ENCODE measurements at places on chromosomes 16 and 17. TPM values are rescaled to one million over a fixed set of nuclear protein-coding genes. Genes with fewer than 3 reads are reported as not detected.

GRCh38 chr16:84917492-84917891 is 93.8 kb downstream of the ZDHHC7 start:
- no peak for DNase-seq

GRCh38 chr16:58032710-58033293 is 7.2 kb downstream of the MMP15 start:
- DNase-seq, result no peak

- no peak for DNase-seq
These were observed 4.2 kb downstream of the DPH1 start for GRCh38 chr17:2034157-2034556.

DNA sequence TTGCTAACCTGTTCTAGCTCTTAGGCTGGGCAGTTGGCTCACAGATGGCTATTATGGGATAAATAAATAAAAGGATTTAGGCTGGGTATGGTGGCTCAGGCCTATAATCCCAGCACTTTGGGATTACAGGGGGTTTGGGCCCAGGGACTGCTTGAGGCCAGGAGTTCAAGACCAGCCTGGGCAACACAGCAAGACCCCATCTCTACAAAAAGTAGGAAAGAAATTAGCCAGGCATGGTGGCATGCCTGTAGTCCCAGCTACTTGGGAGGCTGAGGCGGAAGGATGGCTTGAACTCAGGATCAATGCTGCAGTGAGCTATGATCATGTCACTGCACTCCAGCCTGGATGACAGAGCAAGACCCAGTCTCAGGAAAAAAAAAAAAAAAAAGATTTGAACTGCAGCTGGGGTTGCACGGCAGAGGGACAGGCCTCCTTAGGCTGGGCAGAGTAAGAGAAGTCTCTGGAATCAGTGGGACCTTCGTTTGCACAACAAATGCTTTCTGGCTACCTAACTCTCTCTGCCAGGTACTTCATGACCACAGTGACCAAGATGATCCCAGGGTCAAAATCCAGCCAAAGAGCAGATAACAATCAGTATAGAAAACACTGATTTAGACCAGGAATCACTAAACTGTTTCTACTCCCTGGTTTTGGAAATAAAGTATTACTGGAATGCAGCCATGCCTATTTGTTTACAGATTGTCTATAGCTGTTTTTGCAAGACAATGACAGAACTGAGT is 6.8 kb downstream of the RUSF1 start:
- no peak for DNase-seq

GRCh38 chr16:15765880-15766279 is 90.9 kb downstream of the MYH11 start:
- peak; percentile 36 for DNase-seq

DNA sequence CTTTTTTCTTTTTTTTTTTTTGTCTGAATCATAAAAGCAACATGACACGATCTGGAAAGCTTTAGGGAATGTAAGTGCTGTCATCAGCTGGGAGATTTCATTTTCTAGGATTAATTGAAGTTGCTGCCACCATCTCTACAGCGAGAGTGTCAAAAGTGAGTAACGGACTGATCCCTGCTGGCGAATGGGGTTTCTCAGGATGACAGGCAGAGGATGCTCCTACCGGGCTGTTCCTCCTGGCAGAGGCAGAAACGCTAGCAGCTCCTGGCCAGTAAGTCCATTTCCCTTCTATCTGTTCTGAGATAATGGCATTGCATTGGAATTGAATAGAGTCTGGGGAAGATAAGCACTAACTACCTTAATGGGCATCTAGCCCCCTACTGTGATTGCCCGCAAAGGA is 80.5 kb upstream of the KIFC3 start:
- no peak for DNase-seq

DNA sequence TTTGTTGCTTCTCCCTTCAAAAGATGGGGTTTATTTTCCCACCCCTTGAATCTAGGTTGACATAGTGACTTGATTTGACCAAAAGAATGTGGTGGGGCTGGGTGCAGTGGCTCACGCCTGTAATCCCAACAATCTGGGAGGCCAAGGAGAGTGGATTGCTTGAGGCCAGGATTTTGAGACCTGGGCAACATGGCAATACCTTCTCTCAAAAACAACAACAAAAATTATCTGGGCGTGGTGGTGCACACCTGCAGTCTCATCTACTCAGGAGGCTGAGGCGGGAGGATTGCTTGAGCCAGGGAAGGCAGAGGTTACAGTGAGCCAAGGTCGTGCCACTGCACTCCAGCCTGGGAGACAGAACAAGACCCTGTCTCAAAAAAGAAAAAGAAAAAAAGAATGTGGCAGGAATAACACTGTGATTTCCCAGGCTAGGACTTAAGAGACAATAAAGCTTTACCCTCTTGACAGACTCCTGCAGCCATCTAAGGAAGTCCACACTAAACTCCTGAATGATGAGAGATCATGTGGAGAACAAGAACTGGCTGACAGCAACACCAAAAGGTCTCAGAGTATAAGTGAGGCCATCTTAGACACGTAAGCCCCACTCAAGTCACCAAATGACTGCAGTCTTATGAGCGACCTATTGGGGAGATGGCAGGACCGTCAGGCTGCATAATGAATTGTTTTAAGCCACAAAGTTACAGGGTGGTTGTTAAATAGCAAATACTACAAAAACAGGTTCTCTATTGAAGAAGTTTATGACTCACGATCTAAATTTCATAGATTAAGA is 37.0 kb downstream of the FBXL20 start:
- no peak for DNase-seq

DNA sequence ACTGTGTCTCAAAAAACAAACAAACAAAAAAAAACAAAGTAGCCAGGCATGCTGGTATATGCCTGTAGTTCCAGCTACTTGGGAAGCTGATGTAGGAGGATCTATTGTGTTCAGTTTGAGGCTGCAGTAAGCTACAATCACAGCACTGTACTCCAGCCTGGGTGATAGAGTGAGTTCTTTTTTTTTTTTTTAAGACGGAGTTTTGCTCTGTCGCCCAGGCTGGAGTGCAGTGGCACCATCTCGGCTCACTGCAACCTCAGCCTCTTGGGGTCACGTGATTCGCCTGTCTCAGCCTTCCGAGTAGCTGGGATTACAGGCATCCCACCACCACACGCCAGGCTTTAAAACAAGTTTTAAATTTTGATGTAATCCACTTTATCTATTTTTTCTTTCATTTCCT is 80.2 kb upstream of the STAC2 start:
- DNase-seq, result no peak

- no peak for DNase-seq
These were observed 1.2 kb downstream of the AOC2 start for GRCh38 chr17:42845556-42845917.

GRCh38 chr17:50101346-50102163 is 6.4 kb downstream of the PDK2 start:
- DNase-seq, result no peak

- DNase-seq, result no peak
These were observed 5.2 kb downstream of the FAM20A start for GRCh38 chr17:68595986-68596385.

GRCh38 chr16:87165151-87165550 is 152.0 kb downstream of the C16orf95 start:
- no peak for DNase-seq

DNA sequence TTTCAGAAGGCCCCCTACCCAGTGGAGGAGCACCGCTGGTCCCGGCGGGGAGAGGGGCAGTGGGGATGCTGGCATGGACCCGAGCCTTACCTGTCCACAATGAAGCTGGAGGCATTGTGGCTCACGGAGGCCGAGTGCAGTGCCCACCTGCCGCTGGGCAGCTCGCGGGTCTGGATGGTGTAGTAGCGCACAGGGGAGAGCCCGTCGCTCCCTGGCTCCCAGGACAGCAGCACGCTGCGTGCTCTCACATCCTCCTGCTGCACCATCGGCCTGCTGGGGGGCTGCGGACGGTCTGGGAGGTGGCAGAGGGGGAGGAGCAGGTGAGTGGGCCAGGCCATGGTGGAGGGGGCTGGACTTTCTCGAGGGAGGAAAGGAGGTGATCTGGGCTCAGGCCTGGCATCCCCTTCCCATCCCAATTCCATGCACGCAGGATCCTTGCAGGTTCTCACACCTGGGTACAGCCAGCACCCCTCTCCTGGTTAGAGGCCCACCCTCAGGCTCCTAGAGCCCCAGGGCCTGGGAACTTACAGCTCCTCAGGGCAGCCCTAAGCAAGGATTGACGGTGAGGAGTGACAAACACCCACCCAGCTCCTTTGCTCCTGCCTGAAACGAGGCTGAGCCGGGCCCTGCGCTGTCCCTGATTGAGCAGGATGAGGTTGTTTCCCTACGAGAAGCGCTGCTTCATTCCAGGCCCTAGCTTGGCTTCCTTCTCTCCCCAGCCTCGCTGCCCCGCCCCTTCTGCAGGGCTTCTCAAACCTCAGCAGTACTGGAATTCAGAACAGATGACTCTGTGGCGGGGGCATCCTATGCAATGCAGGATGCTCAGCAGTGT is 76.2 kb upstream of the CDC42EP4 start:
- DNase-seq, result no peak

DNA sequence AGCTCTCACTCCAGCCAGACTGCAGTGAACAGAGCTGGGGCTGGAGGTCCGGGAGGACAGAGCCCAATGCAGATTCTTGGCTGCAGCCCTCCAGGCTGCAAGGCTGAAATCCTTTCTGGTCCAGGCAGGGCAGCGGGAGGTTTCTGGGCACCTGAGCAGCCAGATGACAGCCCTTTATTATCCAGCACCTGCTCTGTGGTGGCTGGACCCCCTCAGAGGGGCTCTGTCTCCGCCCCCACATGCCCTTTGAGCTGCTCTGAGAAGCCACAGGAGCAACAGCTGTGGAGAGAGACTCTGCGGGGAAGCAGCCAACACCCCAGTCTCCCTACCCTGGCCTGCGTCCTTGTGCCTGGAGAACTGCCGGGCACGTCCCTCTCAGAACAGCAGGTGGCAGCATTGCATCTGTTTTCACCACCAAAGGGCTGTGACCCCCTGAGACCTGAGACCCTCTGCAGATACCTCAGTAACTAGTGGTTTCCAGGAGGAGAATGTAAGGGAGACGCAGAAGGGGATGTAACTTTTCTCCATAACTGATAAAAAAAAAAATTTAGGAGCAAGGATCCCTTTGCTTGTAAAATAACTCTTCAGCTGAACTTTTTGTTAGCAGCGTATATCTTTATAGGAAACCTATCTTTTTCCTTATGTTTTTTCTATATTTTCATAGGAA is 3.7 kb upstream of the CNP start:
- peak; percentile 24 for DNase-seq

DNA sequence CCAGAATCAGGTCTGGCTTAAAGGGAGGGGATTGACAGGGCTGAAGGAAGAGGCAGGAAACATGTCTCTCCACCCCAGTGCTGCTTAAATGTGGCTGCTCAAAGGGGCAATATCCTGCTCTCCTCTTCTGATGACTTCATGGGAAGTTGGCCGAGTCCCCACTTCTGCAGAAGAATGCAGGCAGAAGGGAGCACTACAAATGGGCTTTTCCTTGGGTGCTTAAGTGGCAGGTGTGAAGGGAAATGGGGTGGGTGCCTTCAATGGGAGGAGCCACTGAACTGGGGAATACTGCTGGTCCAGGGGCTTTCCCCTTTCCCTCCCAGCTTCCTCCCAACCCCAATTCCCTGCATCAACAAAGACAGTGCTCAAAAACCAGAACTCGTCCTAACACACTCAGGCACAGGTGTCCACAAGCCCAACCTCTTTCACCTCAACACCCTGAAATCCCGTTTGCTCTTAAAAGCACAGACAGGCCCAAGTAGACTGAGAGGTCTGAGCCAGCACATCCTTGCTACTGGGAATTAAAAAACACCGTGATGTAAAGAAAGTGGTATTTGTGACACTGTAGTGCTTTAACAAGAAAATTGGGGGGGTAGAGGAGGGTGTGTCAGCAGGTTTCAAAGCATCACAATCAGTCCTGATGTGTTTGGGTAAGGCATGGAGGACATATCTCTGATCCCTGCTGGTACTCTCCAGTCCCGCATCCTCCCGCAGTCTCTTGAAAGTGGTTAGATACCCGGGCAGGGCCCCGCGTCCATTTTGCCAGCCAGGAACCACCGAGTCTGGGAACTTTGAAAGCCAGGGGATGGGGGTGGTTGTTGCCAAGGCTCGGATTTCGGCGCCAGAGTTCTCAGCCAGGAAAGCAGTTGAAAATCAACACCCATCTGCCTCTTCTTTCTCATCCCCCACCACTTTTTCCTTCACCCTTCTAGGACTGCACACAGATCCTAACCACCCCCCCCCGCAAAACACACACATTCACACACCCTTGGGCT is 1.6 kb downstream of the CA10 start:
- no peak for DNase-seq

DNA sequence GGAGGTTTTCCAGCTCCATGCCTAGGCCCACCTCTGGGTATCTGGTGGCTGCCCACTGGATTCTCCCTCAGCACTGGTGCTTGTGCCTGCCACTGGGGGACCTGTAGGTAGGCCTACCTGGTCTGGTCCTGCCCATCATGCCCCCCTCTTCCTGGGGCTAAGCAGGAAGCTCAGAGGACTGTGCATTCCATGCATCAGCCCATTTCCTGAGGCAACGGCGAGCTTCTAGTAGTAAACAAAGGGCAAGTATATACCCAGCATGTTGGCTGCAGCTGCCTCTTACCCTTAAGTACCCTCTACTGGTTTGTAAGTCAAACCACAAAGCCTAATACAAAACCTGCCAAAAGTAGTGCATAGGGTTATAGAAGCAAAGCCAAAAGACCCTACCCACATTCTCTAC is 37.5 kb downstream of the SDR42E1 start:
- no peak for DNase-seq

DNA sequence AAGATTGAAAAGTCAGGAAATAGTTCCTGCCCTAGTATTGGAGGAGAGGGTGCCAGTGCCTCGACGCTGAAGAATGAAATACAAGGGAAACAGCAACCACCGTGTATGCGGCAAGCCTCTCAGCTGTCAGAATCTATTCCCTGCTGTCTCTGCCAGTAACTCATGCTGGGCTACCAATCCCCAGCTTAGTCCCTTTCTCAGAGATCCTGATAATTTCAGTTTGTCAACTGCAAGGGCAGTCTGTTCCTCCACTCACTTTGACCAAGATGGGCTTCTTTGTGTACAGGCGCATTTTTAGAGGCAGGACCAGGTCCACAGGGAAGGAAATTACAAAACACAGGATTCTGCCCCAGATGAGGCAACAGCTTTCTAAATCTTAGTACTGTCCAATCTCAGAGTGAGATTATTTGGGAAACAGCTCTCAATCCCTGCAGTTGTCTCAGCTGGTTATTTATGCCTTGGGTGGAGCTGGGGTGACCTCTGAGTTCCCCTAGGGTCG is 1.3 kb downstream of the NQO1 start:
- DNase-seq, result no peak

- peak; percentile 60 for DNase-seq
These were observed 384.9 kb downstream of the GRIN2A start for GRCh38 chr16:9797306-9797705.

GRCh38 chr17:13953841-13954240 is 115.5 kb upstream of the COX10 start:
- DNase-seq, result no peak

- no peak for DNase-seq
These were observed 46.1 kb downstream of the WSB1 start for GRCh38 chr17:27339836-27340550.

GRCh38 chr17:51891936-51892335 is 266.6 kb downstream of the CA10 start:
- no peak for DNase-seq

GRCh38 chr16:15861996-15862395 is 5.2 kb upstream of the MYH11 start:
- DNase-seq, result no peak

GRCh38 chr16:52389045-52389444 is 157.9 kb downstream of the TOX3 start:
- no peak for DNase-seq

Gene FGF11
- 4.4 TPM for total RNA-seq

Gene RAB37
- 1.5 TPM for total RNA-seq

Gene KRT32
- total RNA-seq, result 0.72 TPM

Gene ZPBP2
- not detected for total RNA-seq

Gene EVI2B
- 0.08 TPM for total RNA-seq

Gene SPIRE2
- 21.7 TPM for total RNA-seq

Gene EPX
- total RNA-seq, result not detected

Gene TERB1
- not detected for total RNA-seq

Gene SPATA22
- not detected for total RNA-seq

Data from Panc1 (cell line).